Cardiac muscle cell (in vitro differentiated cells and primary cell): ENCODE measurements at places on chromosomes 2 and 18.

GRCh38 chr2:176385219-176385759 lies 116.0 kb downstream of the MTX2 start:
- no peak for DNase-seq

DNA sequence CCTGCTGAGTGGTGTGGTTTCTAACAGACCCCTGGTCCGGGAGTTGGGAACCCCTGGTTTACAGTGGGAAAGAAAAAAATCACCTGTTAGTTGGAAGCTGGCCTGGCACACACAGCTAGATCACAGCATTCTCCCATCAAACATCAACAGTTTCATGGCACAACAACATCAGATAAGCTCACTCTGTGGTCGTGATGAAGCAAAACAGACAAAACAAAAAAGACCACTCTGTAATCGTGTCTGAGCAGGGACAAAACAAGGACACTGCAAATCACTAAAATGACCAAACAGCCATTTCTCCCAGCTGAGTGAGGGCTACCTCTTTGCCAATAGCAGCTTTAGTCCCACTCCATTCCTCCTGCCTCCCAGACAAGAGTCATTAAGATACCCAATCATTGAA lies 9.0 kb upstream of the IMPACT start:
- no peak for DNase-seq

DNA sequence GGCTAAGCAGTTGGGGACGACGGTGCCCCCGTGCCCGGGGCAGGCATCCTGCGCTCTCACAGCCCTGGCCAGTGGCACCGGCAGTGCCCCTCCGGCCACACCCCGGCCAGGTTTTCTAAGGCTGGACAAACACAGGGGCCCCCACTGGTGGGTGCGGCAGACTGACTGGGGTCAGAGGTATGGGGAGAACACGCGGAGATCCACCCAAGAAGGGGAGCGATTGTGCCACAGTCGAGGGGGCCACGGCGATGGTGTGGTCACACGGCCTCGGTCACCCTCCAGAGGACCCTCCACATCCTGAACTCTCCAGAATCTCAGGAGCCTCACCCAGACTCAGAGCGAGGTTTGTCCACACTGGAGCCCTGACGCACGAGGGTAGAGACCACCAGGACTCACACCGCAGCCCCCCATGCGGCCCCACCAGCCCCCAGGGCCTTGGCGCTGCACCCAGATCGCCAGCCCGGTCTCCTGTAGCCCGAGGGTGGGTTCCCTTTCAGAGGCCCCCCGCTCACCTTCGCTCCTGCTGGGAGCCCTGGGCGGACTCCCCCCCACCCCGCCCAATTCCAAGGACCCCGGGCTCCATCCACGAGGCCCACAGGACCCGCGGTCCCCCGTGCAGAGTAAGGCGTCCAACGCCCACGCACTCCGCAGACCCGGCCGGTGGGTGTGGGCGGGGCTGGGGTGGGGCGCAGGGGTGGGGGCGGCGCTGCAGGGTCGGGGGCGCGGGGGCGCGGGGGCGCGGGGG lies 15.2 kb downstream of the PDCD1 start:
- DNase-seq: no peak

DNA sequence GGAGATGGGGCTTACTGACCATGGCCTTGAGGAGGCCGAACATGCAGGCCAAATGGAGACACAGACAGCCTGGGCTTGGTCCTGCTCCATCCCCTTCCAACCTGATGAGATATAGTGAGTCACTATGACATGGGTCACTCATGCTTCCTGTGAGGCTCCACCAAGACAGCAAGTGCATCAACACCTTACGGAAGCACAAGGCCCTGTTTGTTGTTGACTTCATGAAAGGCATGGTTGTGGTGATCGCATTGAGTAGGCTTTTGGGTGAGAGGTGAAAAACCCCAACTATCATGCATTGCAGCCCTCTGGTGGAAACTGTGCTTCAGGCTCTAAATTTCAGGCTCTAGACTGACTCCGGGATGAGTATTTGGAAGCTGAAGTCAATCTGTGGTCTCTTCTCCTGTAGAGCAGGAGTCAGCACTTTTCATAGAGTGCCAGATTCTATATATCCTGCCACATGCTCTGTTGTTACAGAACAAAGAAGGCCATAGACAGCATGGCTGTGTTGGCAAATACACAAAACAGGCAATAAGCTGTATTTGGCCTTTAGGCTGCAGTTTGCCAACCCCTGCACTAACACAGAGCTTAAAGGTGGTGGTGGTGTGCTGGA lies 10.1 kb downstream of the IL37 start:
- DNase-seq: no peak

DNA sequence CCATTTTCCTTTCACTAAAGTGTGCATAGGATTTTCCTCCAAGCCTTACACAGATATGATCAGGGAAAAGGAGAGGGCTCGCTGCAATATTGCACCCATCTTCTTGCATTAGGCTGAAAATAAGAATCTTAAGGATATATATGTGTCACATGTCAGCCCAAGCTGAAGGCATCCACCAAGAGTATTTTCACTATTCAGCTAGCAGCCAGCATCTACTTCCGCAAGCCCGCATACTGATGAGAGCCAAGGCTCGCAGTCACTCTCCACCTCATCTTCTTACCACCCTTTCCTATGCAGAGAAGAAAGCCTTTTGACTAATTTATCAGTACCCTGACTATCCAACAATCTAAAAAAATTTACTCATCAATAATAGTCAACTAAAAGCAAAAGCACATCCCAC lies 6.1 kb downstream of the TMEM163 start:
- no peak for DNase-seq

- peak; percentile 61 for DNase-seq
Measured at GRCh38 chr18:47215554-47216138, 35.8 kb downstream of the SKOR2 start.
